Small intestine (tissue), 16 donors: ENCODE measurements at places on chromosomes 4 and X. TPM values are rescaled to one million over a fixed set of nuclear protein-coding genes. Genes with fewer than 3 reads are reported as not detected.
A peak's percentile ranks its signal among the peaks of the same experiment; 100 is the strongest.

NDUFC1 gene
- polyA plus RNA-seq, result 125 TPM

ASIC5 gene
- polyA plus RNA-seq, result not detected

CXCL13 gene
- 2.6 TPM for polyA plus RNA-seq

DNA sequence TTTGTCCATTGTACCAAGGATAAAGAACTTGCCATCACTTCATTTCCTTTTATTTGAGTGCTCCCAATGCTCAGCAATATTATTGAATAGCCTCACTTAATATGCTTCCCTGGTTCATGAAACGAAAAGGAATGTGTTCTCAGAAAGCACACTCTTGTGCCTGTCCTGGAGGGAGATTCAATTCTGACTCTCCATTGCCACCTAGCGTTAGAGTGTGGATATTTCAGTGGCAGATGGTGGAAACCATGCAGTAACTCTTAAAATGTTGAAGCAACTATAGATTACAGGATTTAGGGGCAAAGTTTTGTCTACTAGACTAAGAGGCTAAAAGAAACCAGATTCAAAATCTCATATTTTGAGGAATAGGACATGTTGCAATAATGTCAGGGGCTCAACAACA, 36.0 kb downstream of the GAB3 start:
- H3K4me1 ChIP-seq, result no peaks in the 10 kb centered on the region
- H3K27me3 ChIP-seq, result no peaks in the 10 kb centered on the region
- no peak overlapping the region for H3K4me3 ChIP-seq
- peaks cover 2% of the 10 kb centered on the region for H3K36me3 ChIP-seq
- DNase-seq, result peak; percentile 44

DNA sequence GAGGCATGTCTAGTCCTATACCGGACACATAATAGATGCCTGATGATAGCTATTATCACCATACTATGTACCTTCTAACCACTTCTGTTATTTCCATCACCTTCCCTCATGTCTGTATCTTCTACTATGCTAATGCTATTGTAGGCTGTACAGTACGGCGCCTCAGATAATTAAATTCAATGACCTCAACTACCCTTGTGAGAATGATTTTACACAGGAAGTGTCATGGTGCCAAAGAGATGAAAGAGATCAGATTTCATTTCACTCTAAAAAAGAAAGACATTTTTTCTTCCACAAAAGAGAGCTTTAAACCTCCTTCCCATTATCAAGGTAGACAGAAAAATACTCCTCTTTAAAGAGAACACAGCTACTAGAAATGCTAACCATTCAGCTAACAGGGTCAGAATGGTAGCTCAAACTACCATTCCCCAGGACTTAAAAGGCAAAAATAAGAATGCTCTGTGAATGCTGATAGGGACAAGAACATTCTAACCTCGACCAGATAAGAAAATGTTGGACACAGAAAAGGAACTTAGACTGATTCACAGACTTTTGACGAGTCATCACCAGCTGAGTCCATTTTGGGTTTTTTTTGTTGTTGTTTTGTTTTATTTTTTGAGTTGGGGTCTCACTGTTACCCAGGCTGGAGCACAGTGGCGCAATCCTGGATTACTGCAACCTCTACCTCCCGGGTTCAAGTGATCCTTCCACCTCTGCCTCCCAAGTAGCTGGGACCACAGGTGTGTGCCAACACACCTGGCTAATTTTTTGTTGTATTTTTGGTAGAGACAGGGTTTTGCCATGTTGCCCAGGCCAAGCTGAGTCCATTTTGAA, 99.2 kb upstream of the RAPGEF2 start:
- peaks cover 13% of the 10 kb centered on the region for H3K4me1 ChIP-seq
- H3K4me3 ChIP-seq, result no peak overlapping the region
- H3K27me3 ChIP-seq, result no peaks in the 10 kb centered on the region
- no peak for DNase-seq

DNA sequence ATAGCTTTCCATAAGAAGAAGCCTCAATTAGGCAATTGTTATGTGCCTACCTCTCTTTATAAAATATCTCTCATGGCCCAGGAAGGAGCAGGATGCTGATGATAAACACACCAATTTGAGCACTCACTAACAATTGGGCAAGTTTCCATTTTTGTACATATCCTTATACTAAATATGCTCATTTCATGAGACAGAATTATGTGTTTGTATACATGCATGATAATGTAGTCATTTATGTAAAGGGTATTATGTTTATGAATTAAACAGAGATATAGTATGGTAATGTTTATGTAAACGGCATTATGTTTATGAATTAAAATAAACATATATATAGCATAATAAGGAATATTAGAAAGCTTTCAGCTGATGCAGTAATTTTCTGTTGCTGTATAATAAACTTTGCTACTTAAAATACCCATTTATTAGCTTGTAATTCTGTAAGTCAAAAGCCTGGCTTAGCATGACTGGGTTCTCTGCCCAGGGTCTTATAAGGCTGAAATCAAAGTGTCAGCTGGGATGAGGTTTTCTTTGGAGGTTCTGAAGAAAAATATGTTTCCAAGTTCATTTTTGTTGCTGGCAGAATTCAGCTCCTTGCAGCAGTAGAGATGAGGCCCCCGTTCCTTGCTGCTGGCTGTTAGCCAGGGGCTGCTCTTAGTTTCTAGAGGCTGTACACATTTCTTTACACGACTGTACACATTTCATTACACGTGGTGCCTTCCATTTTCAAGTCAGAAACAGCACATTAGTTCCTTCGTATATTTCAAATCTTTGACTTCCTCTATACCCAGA, 89.0 kb downstream of the GLRA2 start:
- no peak for DNase-seq
- H3K27me3 ChIP-seq, result no peaks in the 10 kb centered on the region
- H3K27ac ChIP-seq, result no peak overlapping the region
- H3K4me1 ChIP-seq, result no peaks in the 10 kb centered on the region
- H3K4me3 ChIP-seq, result no peak overlapping the region

GRCh38 chr4:74376888-74377483, 12.0 kb downstream of the EREG start:
- H3K4me1 ChIP-seq, result peaks cover 6% of the 10 kb centered on the region
- peaks cover 11% of the 10 kb centered on the region for H3K36me3 ChIP-seq
- peak; percentile 69 for DNase-seq
- no peaks in the 10 kb centered on the region for H3K27me3 ChIP-seq
- H3K27ac ChIP-seq, result no peak overlapping the region

GRCh38 chr4:124727331-124727890, 14.9 kb upstream of the ANKRD50 start:
- H3K4me1 ChIP-seq, result no peaks in the 10 kb centered on the region
- H3K27ac ChIP-seq, result no peak overlapping the region
- H3K36me3 ChIP-seq, result no peaks in the 10 kb centered on the region
- no peaks in the 10 kb centered on the region for H3K27me3 ChIP-seq

DNA sequence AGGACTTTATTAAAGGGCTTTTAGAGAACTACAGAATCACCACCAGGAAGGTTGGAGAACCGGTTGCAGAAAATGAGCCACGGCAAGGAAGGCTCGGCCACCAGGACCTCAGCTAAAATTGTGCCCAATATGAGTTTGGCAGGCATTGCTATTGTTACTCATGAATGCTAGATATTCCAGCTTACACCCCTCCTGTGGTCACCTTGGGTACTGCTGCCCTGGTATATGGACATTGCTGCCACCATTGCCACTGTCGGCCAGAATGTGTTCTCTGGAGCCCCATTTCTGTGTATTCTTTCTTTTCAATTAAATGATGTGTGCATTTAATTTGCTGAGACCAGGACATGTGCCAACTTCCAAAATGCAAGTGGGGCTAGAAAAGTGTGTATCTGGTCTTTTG, 626.7 kb upstream of the BOD1L1 start:
- H3K4me1 ChIP-seq, result no peaks in the 10 kb centered on the region
- H3K27me3 ChIP-seq, result no peaks in the 10 kb centered on the region
- H3K36me3 ChIP-seq, result no peaks in the 10 kb centered on the region
- H3K27ac ChIP-seq, result no peak overlapping the region

- no peak overlapping the region for H3K27ac ChIP-seq
- H3K36me3 ChIP-seq, result no peaks in the 10 kb centered on the region
- DNase-seq, result no peak
- peaks cover 2% of the 10 kb centered on the region for H3K27me3 ChIP-seq
- no peak overlapping the region for H3K4me3 ChIP-seq
These were observed 54.9 kb downstream of the WFS1 start for GRCh38 chr4:6324461-6324998.

- peaks cover 7% of the 10 kb centered on the region for H3K4me1 ChIP-seq
- no peaks in the 10 kb centered on the region for H3K27me3 ChIP-seq
- peak; percentile 74 for DNase-seq
- no peak overlapping the region for H3K4me3 ChIP-seq
- H3K27ac ChIP-seq, result peak overlapping the region; percentile 14
These were observed 73.2 kb upstream of the UCP1 start for GRCh38 chr4:140641789-140642439.

DNA sequence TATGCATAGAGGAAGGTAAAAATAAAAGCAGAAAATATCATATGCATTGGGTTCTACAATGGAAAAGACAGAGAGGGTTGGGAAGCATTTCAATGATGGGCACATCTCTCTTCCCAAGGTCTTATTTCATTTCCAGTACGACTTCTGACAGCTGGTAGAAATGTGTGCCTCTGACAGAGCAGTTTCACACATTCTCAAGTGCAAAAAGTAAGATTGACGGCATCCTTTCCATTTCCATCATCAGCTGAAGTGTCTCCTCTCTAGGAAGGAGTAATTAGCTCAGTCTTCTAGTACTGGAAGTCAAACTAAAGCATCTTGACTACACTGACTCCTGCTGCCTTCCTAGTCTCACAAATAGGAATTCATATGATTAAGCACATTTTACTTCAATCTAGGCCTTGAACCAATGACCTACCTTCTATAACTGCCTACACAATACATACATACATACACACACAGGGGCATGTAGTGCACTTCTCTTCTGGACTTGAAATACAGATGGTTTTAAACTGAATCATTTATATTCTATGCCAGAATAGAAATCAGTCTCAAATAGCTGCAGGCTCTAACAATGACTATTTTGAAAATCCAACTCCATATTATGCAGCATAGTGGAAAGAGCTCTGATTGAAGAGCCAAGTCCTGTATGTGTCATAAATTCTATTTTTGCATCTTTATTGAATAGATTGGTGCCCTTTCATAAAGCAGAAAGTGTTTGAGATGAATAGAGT, 473.4 kb downstream of the INPP4B start:
- DNase-seq, result no peak
- no peak overlapping the region for H3K27ac ChIP-seq
- H3K36me3 ChIP-seq, result no peaks in the 10 kb centered on the region

GRCh38 chr4:120809518-120809917, 113.0 kb downstream of the PRDM5 start:
- H3K4me3 ChIP-seq, result no peak overlapping the region
- no peaks in the 10 kb centered on the region for H3K4me1 ChIP-seq
- no peak overlapping the region for H3K27ac ChIP-seq
- H3K27me3 ChIP-seq, result no peaks in the 10 kb centered on the region

DNA sequence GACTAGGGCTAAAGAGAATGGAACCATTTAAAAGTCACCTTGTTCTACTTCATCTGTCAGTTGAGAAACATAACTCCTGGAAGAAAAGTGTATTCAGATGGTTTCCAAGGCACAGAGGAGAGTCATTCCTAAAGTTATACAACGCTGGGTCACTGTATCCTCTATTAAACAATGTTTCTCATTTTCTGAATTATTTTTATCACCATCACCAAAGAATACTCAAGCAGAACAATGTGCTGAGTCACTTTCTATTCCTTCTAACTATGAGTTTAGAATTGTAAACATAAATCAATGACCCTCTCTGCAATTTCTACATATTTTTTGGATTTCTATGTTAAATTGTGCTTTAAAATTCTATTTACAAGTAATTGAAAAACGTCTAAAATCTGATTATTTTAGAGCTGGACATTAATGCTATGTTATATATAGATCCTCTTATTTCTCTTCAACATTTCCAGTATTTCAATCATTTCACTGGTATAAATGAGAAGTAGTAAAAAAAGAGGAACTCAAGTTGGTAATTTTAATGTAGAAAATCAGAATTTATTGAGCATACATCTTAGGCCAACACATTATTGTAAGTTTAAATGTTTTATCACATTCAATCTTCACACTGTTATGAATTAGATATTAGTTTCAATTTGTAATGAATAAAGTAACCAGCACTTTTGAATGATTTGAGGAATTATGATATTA, 7.5 kb downstream of the DTHD1 start:
- H3K36me3 ChIP-seq, result no peaks in the 10 kb centered on the region
- no peaks in the 10 kb centered on the region for H3K4me1 ChIP-seq
- no peak overlapping the region for H3K27ac ChIP-seq
- DNase-seq, result no peak

DNA sequence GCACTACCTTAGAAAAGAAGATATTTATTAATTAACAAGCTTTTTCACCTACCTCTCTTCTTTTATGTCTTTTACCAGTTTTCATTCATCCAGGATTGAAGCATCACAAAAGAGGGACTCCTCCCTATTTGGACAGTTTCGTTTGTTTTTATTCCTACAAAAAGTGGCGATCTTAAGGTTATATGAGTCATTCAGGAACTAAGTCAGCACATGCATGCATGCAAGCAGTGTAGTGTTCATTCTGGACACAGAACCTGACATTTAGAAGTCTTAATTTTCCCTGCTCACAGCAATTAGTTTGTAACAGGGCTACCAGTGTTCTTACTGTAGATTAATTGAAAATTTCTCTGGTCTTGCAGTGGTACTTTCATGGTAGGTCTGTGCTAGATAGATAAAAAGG, 47.9 kb upstream of the QRFPR start:
- H3K4me1 ChIP-seq, result no peaks in the 10 kb centered on the region
- no peak for DNase-seq
- H3K27me3 ChIP-seq, result no peaks in the 10 kb centered on the region
- no peak overlapping the region for H3K27ac ChIP-seq

GRCh38 chrX:53713987-53714579, 27.6 kb upstream of the HUWE1 start:
- no peak overlapping the region for H3K4me3 ChIP-seq
- DNase-seq, result no peak
- H3K27ac ChIP-seq, result peak overlapping the region; percentile 74
- H3K36me3 ChIP-seq, result no peaks in the 10 kb centered on the region
- no peaks in the 10 kb centered on the region for H3K27me3 ChIP-seq

DNA sequence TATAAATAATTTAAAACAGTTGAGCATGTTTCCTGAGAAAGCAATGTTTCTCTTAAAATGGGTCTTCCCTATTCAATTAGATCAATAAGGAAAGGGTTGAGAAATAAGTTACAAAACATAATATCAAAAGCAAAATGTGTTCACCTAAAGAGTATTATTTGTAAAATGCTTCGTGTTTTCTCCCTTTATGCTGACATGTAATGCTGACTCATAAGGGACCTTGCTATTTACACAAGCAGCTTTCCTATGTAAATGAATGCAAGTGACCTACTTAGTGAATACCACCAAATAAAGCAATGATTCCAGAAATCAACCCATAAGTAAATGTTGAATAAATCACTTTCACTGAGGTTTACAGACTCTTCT, 91.5 kb downstream of the ELOVL6 start:
- no peak overlapping the region for H3K4me3 ChIP-seq
- H3K27ac ChIP-seq, result no peak overlapping the region
- H3K4me1 ChIP-seq, result peaks cover 8% of the 10 kb centered on the region
- H3K36me3 ChIP-seq, result no peaks in the 10 kb centered on the region

- no peaks in the 10 kb centered on the region for H3K36me3 ChIP-seq
- no peak for DNase-seq
- no peaks in the 10 kb centered on the region for H3K4me1 ChIP-seq
These were observed 1568.6 kb upstream of the PCDH7 start for GRCh38 chr4:29151584-29151983.
